ENCODE measurements at places on chromosomes 3 and 15.

- no peak for DNase-seq
Observed at GRCh38 chr3:114727373-114727772, 419.7 kb downstream of the ZBTB20 start.

- DNase-seq: no peak
Observed at GRCh38 chr3:65751123-65751700, 287.5 kb downstream of the MAGI1 start.

DNA sequence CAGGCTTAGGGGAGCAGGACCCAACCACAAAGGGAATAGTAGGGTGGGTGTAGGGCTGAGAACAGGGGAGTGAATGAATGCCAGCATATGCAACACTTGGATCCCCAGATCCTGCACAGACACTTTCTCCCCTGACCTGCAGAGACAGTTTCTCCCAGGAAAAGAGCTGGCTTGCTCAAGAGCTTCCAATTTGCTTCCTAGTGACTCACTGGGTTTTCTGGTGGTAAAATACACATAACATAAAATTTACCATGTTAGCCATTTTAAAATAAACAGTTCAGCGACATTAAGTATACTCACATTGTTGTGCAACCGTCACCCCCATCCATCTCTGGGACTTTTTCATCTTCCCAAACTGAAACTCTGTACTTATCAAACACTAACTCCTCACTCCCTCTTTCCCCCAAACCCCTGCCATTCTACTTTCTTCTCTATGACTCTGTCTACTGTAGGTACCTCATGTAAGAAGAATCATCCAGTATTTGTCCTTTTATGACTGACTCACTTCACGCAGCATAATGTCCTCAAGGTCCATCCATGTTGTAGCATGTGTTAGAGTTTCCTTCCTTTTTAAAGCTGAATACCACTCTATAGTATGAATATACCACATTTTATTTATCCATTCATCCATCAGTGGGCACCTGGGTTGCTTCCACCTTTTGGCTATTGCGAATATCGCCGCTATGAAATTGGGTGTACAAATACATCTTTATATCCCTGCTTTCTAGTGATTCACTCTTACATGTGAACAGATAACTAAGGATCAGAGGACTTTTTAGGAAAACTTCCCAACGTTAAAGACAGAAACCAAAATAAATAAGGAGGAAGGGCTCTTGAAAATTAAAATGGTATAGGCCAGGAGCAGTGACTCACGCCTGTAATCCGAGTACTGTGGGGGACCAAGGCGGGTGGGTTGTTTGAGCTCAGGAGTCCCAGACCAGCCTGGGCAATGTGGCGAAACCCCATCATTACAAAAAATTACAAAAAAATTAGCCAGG is 95.6 kb upstream of the TJP1 start:
- no peak for DNase-seq

GRCh38 chr3:151400341-151400740 is 15.8 kb upstream of the P2RY12 start:
- no peak for DNase-seq

DNA sequence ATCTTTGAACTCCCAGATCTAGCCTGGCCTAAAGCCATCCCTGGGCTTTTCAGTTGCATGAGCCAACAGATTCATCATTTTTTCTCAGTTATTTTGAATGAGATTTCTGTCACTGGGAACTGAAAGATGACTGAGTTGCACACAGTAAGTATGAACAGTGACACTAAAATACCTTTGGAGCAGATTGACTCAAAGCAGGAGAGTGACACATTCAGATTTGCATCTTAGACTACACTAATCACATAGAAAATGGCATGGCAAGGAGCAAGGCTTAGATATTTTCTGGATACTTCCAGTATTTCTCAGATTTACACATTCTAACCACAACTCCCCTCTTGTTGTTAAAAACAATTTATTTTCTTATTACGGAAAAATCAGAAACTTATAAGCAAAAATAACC is 32.8 kb downstream of the SEC62 start:
- no peak for DNase-seq

- DNase-seq: no peak
Observed at GRCh38 chr15:47762621-47763020, 45.3 kb downstream of the SEMA6D start.

All from effector CD4-positive, alpha-beta T cell (primary cell).